ENCODE measurements at places on chromosomes 12 and 14.

DNA sequence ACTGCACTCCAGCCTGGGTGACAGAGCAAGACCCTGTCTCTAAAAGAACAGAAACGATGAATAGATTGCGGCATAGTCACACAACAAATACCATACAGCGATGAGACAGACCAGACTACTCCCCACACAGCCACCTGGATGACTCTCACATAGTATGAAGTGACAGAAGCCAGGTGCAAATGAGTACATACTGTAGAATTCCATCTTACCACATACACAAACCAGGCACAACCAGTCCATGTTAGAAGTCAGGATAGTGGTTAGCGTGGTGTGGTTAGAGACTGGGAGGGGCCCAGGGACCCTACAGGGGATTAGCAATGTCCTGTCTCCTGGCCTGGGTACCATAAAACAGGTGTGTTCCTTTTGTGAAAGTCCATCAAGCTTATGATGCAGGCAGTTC, 53.8 kb downstream of the FAM222A start:
- no peak for DNase-seq

- DNase-seq: no peak
Measured at GRCh38 chr14:102026934-102027333, 59.9 kb downstream of the HSP90AA1 start.

GRCh38 chr14:91373591-91374254, 43.9 kb downstream of the CCDC88C start:
- DNase-seq: no peak

- no peak for DNase-seq
Measured at GRCh38 chr14:29607169-29607568, 320.5 kb downstream of the PRKD1 start.

DNA sequence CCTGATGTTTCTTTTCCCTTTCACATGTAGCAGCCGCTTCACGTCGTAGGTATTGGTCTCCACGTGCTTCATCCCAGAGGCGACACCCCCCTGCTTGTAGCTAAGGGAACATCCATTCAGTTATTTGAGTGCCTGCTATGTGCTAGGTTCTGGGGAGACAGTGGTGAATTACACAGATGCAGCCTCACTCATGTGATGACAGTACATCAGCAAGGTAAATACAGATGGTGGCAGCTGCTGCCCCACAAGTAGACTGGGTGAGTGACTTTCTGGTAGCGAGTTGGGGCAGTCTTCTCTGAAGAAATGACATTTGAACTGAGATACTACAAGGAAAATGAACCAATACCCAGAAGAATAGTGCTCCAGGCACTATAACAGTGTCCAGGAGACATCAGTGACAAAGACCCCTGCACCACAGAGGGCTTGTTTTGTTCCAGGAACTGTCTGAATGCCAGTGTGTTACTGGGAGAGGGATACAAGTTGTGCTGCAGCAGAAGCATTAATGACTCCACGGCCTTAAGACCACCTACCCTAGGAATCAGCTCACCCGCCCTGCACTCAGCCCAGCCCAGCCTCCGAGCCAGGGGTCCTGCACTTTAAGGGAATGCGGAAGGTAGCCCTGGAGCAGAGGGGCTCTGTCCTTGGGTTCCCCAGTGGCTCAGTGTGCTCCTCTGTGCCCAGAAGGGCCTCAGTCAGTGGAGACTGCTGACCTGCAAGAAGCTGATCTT, 7.3 kb downstream of the AVIL start:
- no peak for DNase-seq

- no peak for DNase-seq
Measured at GRCh38 chr14:58292187-58292586, 6.2 kb upstream of the ARID4A start.

GRCh38 chr12:9669534-9669933, at the start of gene CLEC2D:
Gene CLEC2D, plus strand, starts transcription at chr12:9669713. Its CDS starts 22 bp downstream, at chr12:9669735.
- no peak for DNase-seq

- no peak for DNase-seq
Measured at GRCh38 chr12:119885549-119885948, 8.4 kb upstream of the CIT start.

- DNase-seq: no peak
Measured at GRCh38 chr12:132558861-132559623, 51.3 kb downstream of the LRCOL1 start.

GRCh38 chr14:89347885-89348284, 69.1 kb downstream of the FOXN3 start:
- no peak for DNase-seq

DNA sequence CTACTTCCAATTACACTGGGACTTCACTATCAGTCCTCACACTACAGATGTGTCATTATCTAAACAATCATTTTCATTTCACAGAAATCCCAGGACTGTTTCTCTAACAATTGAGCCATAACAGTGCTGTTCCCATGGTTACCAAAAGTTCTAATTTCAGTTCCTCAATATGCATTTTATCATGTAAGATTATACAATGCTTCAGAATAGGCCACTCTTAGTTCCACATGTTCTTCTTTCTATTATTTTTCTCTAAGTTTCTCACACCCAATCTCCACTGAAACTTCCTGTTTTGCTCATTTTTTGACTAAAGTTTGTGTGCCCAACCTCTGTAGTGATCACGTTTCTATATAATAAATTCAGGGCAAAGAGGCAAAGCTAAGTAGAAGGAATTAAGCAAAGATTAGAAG, 185.8 kb downstream of the DUSP6 start:
- DNase-seq: no peak

GRCh38 chr12:113245695-113246477, 24.6 kb downstream of the TPCN1 start:
- DNase-seq: peak; percentile 61

- no peak for DNase-seq
Measured at GRCh38 chr12:29048787-29049186, 100.3 kb upstream of the FAR2 start.

DNA sequence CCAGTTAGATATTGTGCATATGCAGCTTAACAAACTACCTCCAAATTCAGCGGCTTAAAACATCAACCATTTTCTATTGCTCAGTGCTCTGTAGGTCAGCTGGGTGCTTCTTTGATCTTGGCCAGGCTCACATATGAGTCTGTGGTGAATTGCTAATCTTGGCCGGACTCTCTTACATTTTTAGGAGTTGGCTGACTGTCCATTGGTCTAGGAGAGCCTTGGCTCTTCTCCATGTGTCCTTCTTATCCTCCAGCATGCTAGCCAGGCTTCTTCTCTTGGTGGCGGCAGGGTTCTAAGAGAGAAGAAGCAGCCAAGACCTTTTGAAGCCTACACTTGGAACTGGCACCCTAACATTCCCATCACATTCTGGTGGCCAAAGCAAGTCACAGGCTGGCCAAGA, 174.3 kb upstream of the PWP1 start:
- DNase-seq: no peak

- DNase-seq: no peak
Measured at GRCh38 chr12:56411781-56412639, 37.2 kb downstream of the TIMELESS start.

GRCh38 chr12:131383741-131384543, 326.9 kb upstream of the SFSWAP start:
- no peak for DNase-seq

- DNase-seq: no peak
Measured at GRCh38 chr14:50225974-50226297, 5.4 kb downstream of the SOS2 start.

- no peak for DNase-seq
Measured at GRCh38 chr14:68420350-68420749, 372.5 kb downstream of the ZFP36L1 start.

GRCh38 chr14:88037325-88037724, 32.4 kb downstream of the GPR65 start:
- no peak for DNase-seq

DNA sequence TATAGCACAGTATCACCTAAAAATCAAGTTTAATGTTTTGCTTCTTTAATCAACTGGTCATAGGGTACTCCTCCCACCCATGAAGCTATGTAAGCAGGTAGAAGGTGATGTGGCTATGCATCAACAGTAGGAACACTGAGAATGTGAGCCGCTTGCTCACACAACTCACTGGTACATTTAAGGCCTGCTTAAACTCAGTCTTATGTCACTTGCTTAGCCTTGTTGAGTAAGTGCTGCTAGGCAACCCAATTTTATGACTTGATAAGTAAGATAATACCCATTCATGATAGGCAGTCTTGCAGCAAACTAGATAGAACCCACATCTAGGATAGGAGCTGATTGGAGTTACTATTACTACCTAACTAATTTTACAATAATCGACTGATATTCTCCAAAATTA, 70.0 kb upstream of the BMP4 start:
- DNase-seq: no peak

GRCh38 chr14:96053600-96054381, 14.6 kb downstream of the C14orf132 start:
- no peak for DNase-seq

- DNase-seq: no peak
Measured at GRCh38 chr14:71181215-71182003, 274.1 kb downstream of the PCNX1 start.

- no peak for DNase-seq
Measured at GRCh38 chr14:77710364-77710763, 2.5 kb downstream of the SLIRP start.

DNA sequence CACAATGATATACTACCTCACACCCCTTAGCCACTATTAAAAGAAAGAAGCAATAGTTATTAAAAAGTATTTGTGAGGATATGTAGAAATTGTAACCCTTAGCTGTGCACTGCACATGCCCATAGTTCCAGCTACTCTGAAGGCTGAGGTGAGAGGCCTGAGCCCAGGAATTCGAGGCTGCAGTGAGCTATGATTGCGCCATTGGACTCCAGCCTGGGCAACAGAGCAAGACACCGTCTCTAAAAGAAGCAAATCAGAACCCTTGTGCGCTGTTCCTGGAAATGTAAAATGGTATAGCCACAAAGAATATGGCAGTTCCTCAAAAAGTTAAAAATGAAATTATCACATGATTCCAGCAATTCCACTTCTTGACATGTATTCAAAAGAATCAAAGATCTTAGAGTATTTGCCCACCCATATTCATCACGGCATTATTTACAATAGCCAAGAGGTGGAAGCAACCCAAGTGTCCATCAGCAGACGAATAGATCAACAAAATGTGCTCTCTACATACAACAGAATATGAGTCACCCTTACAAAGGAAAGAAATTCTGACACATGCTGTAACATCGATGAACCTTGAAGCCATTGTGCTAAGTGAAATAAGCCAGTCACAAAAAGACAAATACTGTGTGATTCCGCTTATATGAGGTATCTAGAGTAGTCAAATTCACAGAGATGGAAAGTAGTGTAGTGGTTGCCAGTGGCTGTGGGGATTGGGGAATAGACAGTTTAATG, 23.7 kb upstream of the YLPM1 start:
- DNase-seq: no peak

DNA sequence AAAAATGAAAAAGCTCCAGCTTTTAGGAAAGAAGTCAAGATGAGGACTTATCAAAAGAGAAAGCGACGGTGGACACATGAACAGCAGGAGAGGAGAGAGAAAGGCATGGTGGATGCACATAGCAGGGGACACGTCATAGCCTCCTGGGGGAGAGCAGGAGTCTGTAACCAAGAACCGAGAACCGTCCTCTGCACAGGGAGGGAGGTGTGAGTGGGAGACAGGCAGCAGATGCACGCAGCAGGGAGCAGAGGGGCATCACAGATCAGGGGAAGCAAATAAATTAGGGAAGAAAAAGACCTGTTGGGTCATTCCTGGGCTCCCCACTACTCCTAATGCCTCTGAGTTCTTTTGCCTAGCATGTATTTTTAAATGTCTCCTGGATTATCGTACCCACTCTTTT, 138.1 kb upstream of the RMST start:
- DNase-seq: no peak

GRCh38 chr14:69996216-69996615, 117.0 kb downstream of the SMOC1 start:
- DNase-seq: no peak

DNA sequence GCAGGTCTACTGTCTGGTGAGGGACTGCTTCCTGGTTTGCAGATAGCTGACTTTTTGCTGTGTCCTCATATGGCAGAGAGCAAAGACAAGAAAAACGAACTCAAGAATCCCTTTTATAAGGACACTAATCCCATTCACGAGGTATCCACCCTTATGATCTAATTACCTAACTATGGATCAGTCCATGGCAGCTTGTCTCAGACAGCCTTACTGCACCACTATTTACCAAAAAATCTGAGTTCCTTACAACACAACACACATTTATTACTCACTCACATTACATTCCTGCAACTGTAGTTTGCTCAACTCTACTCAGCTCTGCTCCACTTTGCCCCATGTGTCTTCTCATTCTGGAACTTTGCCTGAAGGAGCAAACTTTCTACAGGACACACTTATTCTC, 10.1 kb upstream of the SLC6A15 start:
- no peak for DNase-seq

- DNase-seq: no peak
Measured at GRCh38 chr12:92759634-92760268, 57.0 kb downstream of the PLEKHG7 start.

DNA sequence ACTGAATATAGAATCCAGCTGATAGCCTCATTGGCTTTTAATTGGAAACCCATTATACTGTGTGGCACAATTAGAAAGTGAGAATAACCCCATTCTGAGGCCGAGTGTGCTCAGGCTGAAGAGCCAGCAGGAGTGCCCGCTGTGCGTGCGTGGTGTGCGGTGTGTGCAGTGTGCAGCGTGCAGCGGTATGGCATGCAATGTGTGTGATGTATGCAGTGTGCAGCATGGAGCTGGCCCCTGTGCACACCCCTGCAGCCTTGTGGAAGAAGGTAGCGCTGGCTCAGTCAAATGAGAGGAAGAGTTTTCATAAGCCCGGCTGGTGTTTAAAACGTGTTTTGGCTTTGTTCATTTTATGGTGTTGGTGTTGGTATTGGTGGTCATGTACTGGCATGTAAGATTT, 22.9 kb downstream of the CKB start:
- no peak for DNase-seq

DNA sequence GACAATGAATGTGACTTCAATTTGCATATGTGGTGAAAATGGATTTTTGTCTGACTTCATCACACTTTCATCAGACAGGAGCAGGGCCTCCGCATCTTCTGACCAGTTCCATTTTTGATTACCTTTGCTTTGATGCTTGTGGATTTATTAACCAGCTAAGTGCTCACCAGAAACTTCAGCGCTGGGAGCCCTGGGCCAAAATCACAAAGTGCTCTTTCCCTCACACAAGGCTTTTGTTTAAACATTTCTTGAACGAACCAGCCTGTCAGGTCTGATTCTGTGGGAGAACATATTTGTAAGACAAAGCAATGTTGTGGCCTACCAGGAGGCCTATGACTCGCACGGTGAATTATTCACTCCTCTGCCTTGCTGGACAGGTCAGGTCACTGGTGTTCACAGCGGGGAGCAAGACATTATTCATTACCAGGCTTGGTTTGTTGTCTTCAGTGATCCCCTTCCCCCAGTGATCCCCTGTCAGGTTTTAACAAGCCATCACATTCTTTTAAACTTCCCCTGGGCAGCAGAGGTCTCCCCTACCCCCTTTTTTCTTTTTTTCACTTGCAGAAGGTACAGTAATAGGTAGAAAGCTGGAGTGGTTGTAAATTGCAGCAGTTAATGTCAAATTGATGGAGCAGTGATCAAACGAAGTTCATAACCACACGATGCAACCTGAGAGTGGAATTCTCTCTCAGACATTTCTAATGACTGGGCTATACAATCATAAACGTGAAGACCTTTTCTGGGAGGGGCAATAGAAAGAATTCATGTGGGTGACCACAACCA, 167.5 kb upstream of the PRICKLE1 start:
- no peak for DNase-seq

GRCh38 chr12:104478396-104479122, 21.8 kb downstream of the CHST11 start:
- no peak for DNase-seq
